ENCODE measurements at places on chromosomes 3 and 15. TPM values are rescaled to one million over a fixed set of nuclear protein-coding genes. Genes with fewer than 3 reads are reported as not detected.

Gene IL20RB
- total RNA-seq = 3.8 TPM

DNA sequence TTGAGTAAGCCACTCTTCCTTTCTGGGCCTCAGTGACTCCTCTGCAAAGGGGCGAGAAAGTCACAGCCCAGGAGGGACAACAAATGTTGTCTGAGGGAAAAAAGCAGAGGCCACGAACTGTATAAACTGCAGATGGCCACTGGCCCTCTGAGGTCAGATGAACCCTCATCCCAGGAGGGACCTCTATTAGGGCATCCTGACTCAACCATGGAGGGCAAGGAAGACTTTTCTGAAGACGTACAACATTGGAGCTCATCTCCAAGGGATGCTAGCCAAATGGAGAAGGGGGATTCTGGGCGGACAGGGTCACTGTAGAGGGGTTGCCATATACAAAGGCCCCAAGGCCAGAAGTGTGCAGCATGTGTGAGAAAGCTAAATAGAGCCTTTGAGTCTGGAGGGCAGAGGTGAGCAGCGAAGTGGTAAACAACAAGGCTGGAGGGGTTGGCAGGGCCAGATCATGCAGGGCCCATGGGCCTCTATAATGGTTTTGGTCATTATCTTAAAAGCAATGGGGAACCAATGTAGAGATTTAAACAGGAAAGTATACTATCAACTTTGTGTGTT is 16.7 kb downstream of the GRAMD2A start:
- no peak overlapping the region for H3K27ac ChIP-seq
- no peaks in the 10 kb centered on the region for H3K36me3 ChIP-seq
- H3K4me1 ChIP-seq = peaks cover 75% of the 10 kb centered on the region
- no peak overlapping the region for H3K4me3 ChIP-seq
- DNase-seq = no peak
- no peaks in the 10 kb centered on the region for H3K27me3 ChIP-seq

GRCh38 chr15:29054171-29055045 is 168.6 kb downstream of the APBA2 start:
- no peaks in the 10 kb centered on the region for H3K4me1 ChIP-seq
- H3K36me3 ChIP-seq = no peaks in the 10 kb centered on the region
- peaks cover 16% of the 10 kb centered on the region for H3K27me3 ChIP-seq

- H3K4me1 ChIP-seq = peaks cover 58% of the 10 kb centered on the region
- no peaks in the 10 kb centered on the region for H3K27me3 ChIP-seq
- DNase-seq = no peak
These were observed 185.2 kb downstream of the GHSR start for GRCh38 chr3:172262991-172263608.

GRCh38 chr3:63921741-63922482 is 9.7 kb upstream of the SCAANT1 start:
- H3K4me1 ChIP-seq = peaks cover 22% of the 10 kb centered on the region
- DNase-seq = no peak
- H3K27ac ChIP-seq = no peak overlapping the region

DNA sequence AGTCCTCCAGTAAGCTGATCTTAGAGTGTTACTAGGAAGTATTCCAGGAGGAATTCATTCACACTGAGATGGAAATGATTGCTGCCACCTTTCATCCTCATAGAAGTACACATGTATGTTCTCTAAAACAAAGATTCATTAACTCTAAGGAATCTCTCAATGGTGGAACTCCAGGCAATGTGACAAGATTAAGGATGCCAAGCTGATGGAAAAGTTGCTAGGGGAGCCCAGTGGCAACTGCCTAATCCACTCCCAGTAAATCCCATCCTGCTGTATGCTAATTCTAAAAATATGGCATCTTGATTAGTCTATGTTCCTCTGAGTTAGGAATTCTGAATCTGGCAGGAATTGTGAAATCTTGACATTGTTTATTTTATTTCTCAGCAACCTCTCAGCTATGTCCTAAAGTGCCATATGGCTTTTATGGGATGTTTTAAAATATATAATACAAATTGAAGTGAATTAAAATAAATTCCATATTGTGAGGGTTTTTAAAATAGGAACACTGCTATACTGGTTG is 210.0 kb upstream of the TRIM42 start:
- peaks cover 39% of the 10 kb centered on the region for H3K4me1 ChIP-seq
- H3K27me3 ChIP-seq = no peaks in the 10 kb centered on the region
- H3K4me3 ChIP-seq = no peak overlapping the region
- H3K36me3 ChIP-seq = no peaks in the 10 kb centered on the region
- H3K27ac ChIP-seq = peak overlapping the region; percentile 92
